Activated naive CD4-positive, alpha-beta T cell (primary cell): ENCODE measurements at places on chromosomes 13 and 19.

DNA sequence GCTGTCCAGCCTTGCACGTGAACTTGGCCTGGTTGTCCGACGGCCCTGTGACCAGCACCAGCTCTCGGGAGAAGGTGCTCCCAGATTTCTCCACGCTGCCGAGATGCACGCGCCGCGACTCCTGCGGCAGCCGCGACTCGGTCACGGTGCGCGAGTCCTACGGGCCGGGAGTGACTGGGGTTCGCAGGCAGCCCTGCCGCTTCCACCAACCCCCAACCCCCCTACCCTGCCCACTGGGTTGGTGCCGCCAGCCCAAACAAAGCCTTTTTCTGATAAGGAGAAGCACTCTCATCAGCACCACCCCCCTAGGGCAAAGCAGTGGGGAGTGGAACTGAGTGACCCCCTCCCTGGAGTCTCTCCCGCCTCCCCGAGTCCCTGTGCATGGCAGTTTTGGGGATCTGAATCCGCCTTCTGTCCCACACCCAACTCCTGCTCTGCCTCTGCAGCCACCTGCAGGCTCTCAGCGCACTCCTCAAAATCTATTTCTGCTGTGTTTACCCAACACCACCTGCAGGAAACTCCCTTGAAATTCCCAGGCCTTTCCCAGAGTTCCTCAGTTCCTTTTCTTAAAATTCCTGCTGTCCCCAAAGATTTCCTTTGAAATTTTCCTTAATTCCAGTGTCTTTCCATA is 6.2 kb downstream of the NPHS1 start:
- DNase-seq, result no peak

GRCh38 chr19:4279530-4280422 is 710 bp downstream of the SHD start:
- DNase-seq, result no peak

GRCh38 chr19:5686647-5687359 is 3.3 kb upstream of the RPL36 start:
- peak; percentile 94 for DNase-seq

GRCh38 chr13:20519875-20520274 is 5.8 kb downstream of the CRYL1 start:
- DNase-seq, result no peak

- no peak for DNase-seq
These were observed 210.8 kb upstream of the UBL3 start for GRCh38 chr13:30061217-30061616.

- DNase-seq, result no peak
These were observed 260.4 kb upstream of the MIR17HG start for GRCh38 chr13:91086936-91087716.

DNA sequence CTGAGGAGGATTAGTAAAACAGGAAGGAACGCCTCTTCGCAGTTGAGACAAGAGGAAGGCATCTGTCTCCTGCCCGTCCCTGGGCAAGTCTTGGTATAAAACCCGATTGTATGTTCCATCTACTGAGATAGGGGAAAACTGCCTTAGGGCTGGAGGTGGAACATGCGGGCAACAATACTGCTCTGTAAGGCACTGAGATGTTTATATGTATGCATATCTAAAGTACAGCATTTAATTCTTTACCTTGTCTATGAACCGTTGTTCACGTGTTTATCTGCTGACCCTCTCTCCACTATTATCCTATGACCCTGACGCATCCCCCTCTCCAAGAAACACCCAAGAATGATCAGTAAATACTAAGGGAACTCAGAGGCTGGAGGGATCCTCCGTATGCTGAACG is 722 bp upstream of the TIMM50 start:
- DNase-seq, result no peak

DNA sequence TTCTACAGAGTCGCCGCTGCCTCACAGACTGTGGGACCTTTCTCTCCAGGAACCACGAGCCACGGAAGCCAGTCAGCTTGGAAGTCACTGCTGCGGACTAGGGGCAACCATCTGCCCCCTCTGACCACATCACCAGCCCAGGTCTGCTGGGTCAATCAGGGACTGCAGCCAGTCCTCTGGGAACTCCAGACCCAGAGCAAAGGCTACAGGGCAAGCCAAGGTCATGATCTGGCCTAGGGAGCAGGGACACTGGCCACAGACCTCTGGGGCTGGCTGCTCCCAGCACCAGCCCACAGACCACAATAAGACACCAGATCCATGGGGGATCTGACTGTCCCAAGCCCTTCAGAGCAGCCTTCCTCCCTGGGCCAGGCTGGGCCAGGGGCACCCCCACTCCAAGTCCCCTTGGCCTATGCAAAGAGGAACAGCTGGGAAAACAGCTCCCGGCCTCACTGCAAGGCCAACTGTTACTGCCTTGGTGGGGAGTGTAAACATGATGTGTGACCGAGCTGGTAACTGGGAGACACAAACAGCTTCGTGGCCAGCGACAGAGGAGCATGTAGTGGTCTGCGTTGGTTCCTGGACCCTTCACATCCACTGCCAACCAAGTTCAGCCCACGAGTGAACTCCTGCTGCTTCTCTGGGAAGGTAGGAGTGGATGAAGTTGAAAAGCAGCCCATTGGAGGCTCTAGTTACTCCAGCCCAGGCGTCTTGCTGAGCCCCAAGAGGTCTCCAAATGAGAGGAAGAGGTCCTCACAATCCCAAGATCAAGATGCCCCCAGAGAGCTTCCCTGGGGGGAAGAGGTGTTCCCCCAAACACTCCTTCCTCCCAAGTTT is 1.5 kb downstream of the AKT2 start:
- no peak for DNase-seq
